ENCODE measurements at places on chromosomes 2 and 18. TPM values are rescaled to one million over a fixed set of nuclear protein-coding genes. Genes with fewer than 3 reads are reported as not detected.

MREG gene
- 0.46 TPM for total RNA-seq

EMILIN1 gene
- total RNA-seq: 257 TPM

STAT4 gene
- 0.62 TPM for total RNA-seq

CROCC2 gene
- not detected for total RNA-seq

RAB12 gene
- total RNA-seq: 100 TPM

SERPINB2 gene
- total RNA-seq: 2.0 TPM

SF3B6 gene
- total RNA-seq: 102 TPM

CDK15 gene
- total RNA-seq: 1.8 TPM

SLC23A3 gene
- total RNA-seq: not detected

MYO5B gene
- total RNA-seq: 5.6 TPM

FAHD2B gene
- total RNA-seq: 15.6 TPM

LAPTM4A gene
- total RNA-seq: 234 TPM

All from gastroesophageal sphincter (tissue), 4 donors.